ENCODE measurements at places on chromosomes 1 and 21.

DNA sequence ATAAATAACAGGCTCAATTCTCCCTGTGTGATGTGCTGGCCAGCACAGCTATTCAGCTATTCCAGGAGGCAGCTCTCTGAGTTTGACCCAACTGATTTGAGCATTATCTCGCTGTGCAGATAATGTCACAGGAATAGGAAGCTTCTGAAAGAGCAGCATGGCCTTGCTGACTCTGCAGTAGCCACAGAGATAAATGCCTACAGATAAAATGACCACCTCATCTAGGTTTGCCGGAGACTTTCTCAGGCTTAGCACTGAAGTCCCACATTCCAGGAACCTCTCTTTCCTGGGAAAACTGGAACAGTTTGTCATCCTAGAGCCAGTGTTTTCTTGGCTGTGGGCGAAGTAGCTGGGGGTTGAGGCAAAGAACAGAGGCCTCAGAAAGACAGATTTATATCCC is 98.9 kb downstream of the MRPL39 start:
- DNase-seq: no peak

DNA sequence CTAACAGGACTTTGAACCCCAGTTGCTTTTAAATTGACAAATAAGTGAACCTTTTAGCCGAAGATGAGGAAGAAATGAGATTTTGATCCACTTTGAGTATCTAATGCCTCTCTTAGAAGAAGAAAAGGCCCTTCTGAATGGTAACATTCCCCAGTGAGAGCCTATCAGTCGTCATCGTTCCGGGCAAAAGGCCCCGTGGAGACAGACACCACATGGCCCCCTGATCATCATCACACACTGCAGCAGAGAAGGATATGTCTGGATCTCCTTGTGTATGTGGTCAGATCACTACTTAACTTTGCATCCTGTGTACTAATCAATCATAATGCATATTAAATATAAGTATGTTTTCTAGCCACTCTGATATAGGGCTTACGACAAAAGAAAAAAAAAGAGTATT is 87.3 kb upstream of the SMYD2 start:
- no peak for DNase-seq

- no peak for DNase-seq
Measured at GRCh38 chr1:7614576-7615074, 156.5 kb upstream of the VAMP3 start.

DNA sequence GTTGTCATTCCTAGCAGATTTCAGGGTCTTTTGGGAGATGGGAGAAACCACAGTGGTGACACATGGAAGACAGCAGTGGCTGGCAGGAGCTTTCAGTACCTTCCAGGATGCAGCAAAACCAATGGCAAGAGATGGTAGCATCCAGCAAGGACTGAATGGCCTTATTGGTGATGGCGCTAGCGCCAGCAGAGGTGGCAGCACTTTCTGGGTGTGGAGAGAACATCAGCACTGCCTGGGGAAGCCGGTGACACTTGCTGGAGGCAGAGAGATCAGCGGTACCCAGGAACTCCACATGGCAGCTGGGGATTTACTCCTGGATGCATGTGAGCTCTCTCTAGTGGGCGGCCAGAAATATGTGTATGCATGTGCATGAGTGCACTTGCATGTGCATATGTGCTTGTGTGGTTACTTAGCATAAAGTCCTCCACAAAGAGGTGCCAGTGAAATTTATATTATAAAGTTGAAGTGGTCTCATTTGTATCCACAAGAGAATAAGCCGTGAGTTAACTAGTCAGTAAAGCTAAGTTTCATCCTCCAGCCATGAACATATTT is 364.7 kb downstream of the LMX1A start:
- no peak for DNase-seq

GRCh38 chr1:197510691-197511378 is 242.8 kb downstream of the CRB1 start:
- DNase-seq: no peak

GRCh38 chr1:116110567-116111523 is at the start of gene MAB21L3:
MAB21L3 (plus strand) TSS chr1:116111399; CDS start chr1:116112616, 1,217 bp downstream.
- no peak for DNase-seq

GRCh38 chr1:30410153-30410851 is 313.1 kb downstream of the MATN1 start:
- no peak for DNase-seq

DNA sequence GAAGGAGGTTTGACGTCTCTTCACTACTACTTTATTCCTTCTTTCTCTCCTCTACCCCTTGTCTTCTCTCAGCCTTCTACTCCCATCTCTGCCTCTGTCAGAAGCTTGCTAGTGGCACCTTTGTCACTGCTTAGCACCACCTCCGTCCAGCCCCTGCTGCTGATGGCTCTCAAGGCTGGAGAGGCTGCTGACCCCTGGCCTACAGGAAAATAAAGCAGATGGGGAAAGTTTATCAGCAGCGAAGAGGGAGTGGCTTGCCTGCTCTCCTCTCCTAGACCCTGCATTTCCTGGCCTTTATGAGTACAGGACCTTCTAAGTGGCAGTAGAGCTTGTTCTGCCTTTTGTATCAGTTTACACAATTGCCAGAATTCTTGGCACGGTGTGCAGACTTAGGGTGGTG is 27.0 kb downstream of the PROX1 start:
- DNase-seq: no peak

GRCh38 chr1:162351246-162351842 is 25.3 kb downstream of the SPATA46 start:
- DNase-seq: no peak

GRCh38 chr1:13517193-13517812 is 3.5 kb upstream of the LRRC38 start:
- DNase-seq: no peak

GRCh38 chr1:84857906-84858305 is 35.1 kb downstream of the LPAR3 start:
- no peak for DNase-seq

- DNase-seq: no peak
Measured at GRCh38 chr1:39689635-39690034, 1.6 kb downstream of the HPCAL4 start.

DNA sequence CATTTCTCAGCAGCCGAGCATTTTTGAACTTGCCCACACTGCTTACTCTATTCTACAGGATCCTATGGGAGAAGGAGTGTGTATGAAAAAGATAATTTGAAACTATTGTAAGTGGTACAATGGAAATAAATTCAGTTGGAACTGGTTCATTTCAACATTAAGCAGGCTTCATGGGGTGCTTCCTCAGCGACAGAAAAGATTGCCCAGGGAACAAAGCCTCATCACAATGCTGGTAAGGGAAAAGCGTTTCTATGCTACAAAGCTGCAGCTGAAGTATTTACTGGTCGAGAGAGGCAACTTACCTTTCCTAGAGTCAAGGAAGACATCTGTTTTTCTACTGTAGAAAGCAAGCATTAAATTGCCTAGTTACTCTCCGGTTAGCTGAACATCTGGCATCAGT is 568.2 kb upstream of the ZP4 start:
- DNase-seq: no peak

- no peak for DNase-seq
Measured at GRCh38 chr1:978835-979743, 2.8 kb downstream of the PERM1 start.

DNA sequence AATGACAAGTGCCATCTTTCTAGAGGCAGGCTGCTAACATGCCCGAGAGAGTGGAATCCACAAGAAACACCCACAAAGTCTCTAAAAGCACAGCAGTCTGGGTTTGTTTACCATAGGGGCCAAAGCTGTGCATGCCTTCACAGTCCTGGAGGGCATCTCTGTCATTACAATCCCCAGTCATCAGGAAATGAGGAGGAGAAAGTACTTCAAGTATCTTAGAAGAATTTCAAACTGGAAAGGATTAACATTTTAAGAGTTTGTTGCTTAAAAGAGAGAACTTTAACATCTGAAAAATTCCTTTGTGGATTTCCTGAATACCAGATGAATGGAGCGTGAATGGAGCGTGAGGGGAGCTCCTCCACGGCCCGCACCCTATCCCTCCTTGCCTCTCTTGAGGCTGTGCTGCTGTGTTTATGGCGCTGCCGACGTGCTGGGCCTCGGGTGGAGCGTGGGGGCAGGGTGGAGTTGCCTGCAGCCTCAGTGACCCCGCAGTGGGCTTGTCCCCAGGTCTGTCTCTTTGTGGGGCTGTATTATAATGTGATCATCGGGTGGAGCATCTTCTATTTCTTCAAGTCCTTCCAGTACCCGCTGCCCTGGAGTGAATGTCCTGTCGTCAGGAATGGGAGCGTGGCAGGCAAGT is 23.3 kb downstream of the SLC6A17 start:
- DNase-seq: no peak

- no peak for DNase-seq
Measured at GRCh38 chr1:41504114-41505035, 19.9 kb upstream of the EDN2 start.

DNA sequence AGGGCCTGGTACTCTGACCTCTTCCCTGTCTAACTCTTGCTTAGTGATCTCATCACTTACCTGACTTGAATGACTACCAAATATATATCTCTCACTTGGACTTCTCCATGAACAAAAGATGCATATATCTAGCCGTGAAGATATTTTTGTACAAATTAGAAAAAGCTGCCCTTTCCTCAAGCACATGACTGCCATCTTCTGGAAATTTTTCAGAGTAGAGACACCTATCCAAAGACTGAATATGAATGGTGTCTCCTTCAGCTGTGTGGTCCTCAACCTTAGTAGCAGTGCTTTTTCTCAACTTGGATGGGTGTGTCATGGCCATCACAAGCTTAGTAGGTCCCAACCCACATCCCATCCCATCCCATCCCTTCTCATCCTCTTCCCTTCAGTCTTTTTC is 142.3 kb downstream of the DNM3 start:
- DNase-seq: no peak

DNA sequence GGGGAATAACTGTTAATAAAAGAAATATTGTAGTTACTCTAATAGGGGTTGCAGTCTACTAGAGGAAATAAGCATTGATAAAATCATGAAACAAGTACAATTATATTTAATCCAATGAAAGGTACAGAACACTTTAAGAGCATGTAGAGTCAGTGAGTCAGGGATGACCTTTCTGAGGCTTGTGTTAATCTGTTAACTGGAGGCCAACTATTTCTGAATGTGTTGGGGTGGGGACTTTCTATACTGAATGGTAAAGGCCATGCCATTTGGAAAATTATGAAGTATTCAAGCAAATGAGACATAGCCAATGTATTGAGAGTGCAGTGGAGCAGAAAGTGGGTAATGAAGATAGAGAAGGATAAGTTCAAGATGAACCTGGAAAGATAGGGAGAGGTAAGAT is 646.2 kb downstream of the ADGRL2 start:
- no peak for DNase-seq

DNA sequence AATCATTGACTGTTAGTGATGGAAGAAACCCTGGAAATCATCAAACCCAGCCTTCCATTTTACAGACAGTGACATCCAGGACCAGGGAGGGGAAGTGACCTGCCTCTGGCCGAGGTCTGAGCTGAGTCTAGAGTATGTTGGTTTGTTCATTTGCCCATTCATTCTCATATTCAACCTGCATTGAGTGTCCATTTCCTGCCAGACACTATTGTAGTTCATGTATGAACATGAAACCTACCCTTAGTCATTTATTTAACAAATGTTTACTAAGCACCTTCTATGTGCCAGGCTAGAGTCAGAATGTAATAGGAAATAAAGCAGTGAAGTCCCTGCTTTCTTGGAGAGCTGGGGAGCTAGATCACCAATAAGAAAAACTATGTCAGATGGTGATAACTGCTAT is 51.3 kb downstream of the KCND3 start:
- DNase-seq: no peak

GRCh38 chr1:224559981-224560728 is 56.0 kb upstream of the CNIH3 start:
- DNase-seq: no peak

DNA sequence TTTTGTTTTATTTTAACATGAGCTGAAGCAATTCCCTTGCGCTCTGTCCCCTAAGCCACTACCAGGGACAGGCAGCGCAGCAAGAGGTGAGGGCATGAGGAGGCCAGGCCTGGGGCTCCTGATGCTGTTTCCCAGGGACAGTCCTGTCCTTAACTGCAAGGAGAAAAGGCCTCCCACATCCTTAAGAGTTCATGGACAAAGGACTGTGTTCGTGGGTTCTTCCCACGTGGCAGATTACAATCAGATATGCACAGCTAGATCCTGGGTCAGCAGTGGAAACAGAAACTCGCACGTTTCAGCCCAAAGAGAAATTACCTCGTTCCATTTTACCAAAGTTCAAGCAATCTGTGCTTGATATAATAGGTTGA is 85.8 kb downstream of the MIS18A start:
- DNase-seq: no peak

DNA sequence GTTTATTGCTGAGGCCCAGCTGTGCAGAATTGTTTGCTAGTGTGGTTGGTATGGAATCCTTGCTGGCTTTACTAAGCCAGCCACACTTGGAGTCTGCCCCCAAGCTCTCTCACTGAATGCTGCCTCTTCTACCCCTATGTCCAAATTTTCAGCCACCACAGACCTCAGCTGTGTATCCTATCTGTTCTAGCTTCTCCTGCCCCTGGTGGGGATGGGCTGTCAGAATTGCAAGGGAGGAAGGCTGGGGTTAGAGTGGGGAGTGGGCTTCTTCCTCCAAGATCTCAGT is 4.4 kb downstream of the NHLH1 start:
- DNase-seq: no peak

DNA sequence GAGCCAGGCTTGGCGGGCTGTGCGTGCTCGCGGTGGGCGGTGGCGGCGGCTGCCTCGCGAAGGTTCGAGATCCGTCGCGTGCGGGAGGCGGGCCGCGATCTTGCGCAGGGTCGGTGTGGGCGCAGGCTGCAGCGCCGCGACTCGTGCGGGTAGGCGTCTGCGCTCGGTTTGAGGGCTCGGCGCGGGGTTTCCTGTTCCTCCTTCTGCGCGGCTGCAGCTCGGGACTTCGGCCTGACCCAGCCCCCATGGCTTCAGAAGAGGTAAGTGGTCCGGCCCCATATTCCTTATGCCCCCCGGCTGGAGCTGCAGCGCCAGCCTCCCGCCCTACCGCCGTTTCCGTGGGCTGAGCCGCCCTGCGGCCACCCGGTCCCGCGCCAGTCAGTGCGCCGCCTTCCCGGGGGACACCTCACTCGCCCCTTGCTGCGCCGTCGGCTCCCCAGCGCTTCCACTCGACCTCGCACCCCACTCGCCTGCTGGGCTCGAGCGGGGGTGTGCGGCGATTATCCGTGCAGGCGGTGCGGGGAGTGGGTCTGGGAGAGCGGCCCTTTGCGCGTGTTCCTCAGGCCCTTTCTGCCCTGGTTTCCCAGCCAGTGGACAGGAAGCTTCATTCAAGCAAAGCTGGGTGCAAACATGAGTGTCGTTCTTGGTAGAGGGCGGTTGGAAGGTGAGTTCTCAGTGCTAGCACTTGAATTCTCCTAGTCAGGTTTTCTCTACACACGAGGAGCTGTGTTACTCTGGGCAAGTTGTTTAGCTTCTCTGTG is at the start of gene CACYBP:
CACYBP (plus strand) TSS at position 12 of the 761 bp plus-strand sequence; CDS start at position 246, 234 bp downstream.
- no peak for DNase-seq

- no peak for DNase-seq
Measured at GRCh38 chr1:204858363-204858821, 12.3 kb upstream of the NFASC start.
